ENCODE measurements at places on chromosomes 2 and 18. TPM values are rescaled to one million over a fixed set of nuclear protein-coding genes. Genes with fewer than 3 reads are reported as not detected.

GRCh38 chr2:141062443-141062842 is 1068.4 kb downstream of the LRP1B start:
- no peak for DNase-seq

- no peak for DNase-seq
These were observed 156.5 kb downstream of the CDH7 start for GRCh38 chr18:65907281-65907680.

DNA sequence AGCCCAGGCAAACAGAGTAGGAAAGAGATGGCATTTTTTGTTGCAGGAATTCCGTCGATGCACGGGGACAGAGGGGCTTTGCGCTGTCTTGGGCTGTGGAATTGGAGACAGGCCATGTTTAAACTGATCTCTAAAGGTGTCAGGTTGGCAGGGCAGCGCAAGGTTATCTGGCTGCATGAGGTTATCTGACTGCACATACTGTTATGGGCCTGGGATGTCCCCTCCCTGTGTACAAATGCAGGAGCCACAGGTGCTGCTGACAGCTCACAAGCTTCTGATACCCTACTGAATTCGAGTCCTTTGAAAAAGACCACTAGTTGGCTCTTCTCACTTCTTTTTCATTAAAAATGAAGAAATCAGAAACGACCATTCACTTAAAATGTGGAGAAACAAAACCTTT is 255.4 kb downstream of the PLCL1 start:
- DNase-seq = no peak

DNA sequence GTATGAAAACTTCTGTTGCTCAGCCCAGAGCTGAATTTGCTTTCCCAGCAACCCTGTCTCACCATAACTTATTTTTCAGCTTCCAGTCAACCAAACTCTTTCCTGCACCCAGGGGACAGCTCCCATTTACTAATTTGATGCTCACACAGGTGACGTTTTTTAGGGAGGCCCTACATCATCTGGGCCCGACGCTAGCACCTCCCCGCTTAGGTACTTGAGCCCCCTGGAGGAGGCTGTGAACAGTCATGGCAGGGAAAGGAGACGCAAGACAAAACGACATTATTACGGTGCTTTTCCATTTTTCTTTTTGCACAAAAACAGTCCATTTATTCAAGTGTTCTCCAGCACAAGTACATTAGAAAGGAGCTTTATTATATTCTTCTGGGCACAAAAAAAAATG is 59.2 kb upstream of the POMC start:
- no peak for DNase-seq

Gene DDX18
- total RNA-seq = 44.8 TPM

Measured in Karpas-422 (cell line).